ENCODE measurements at places on chromosomes 12 and 14.

GRCh38 chr12:25833657-25834056 lies 124.8 kb upstream of the RASSF8 start:
- DNase-seq, result no peak

- no peak for DNase-seq
Observed at GRCh38 chr14:99177886-99178835, 93.8 kb downstream of the BCL11B start.

GRCh38 chr12:2035431-2036055 lies 17.2 kb upstream of the CACNA1C start:
- DNase-seq, result no peak

GRCh38 chr12:105423921-105424320 lies 93.4 kb downstream of the C12orf75 start:
- no peak for DNase-seq

GRCh38 chr12:31492599-31493196 lies 98.2 kb downstream of the DENND5B start:
- no peak for DNase-seq

DNA sequence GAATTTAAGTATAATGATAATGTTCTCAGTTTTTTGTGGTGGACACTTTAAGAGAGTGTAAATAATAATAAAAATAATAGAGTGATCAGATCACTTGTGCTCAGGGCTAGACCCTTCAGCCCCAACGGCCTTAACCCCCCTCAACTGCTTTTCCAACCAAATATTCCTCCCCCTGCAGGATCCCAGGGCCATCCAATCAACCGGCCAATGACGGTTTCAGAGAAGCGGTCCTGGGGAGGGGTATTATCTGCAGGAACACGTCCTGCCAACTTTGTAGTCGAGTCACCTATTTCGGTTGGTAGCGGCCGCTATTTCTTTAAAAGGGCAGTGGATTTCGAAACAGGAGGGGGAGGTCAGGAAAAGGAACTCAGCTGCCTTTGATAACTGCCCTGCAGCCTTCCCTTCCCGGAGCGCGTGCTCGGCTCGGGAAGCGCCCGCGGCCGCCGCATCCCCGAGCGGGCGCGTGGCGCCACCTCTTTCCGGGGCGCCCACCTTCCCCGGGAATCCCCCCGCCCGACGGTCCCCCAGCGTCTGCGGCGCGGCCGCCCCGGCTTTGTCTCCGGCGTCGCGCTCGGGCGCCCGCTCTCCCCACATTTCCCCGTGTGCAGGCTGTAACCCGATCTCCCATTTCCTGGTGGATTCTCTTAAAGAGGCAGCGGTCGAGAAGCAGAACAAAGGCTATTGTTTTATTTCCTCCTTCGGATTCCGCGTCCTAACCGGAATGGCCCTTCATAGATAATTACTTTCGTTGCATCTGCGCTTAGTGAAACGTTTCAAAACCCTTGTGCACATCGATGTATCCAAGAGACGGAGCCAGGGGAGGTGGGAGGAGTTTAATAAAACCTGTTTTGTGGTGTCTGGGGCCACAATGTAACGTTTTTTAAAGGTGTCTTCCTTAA lies 711 bp upstream of the ETV6 start:
- peak; percentile 71 for DNase-seq

DNA sequence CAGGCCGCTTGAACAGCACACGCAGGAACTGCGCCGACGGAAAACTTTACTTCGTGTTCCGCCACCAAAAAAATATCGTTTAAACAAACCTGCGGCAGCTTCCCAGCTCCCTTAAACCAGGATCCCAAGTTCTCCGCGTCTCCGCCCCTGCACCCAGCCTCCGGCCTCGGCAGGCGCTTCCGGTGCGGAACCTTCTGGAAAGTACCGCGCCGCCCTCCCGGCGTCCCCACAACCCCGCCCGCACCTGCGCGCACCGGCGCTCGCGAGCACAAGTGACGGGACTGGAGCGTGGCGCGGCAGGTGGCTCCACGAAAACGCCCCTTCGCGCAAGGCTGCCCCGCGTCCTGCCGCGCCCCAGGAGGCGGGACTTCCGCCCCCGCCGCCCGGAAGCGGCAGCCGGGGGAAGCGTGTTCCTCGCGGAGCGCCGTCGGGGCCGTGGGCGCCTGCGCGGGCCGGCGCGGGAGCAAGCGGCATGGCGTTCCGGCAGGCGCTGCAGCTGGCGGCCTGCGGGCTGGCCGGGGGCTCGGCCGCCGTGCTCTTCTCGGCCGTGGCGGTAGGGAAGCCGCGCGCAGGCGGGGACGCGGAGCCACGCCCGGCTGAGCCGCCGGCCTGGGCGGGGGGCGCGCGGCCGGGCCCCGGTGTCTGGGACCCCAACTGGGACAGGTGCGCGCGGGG lies at the start of gene PGAM5:
Gene PGAM5 (plus strand): TSS at position 438 of the 675 bp plus-strand sequence. CDS start 35 bp downstream, at position 473.
- peak; percentile 81 for DNase-seq

DNA sequence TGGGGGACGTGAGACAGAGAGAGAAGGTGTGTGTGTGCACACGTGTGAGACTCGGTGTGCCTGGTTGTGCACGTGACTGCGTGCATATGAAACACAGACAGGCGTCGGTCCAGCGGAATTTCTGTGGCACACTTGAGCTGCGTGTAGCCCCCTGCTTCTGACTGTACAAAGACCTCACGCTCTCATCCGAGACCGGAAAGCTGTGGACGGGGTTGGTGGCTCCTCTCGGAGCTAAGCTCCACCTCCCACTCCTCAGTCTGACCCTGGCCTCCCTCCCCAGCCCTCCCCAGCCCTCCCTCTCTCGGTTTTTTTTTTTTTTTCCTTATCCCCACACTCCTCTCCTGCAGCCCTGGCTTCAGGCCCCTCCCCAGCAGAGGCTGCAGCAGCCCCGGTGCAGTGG lies 8.3 kb upstream of the C14orf180 start:
- DNase-seq, result no peak

GRCh38 chr14:54549862-54550261 lies 17.1 kb upstream of the SAMD4A start:
- no peak for DNase-seq

- DNase-seq, result no peak
Observed at GRCh38 chr14:62629176-62629725, 416.0 kb downstream of the KCNH5 start.

DNA sequence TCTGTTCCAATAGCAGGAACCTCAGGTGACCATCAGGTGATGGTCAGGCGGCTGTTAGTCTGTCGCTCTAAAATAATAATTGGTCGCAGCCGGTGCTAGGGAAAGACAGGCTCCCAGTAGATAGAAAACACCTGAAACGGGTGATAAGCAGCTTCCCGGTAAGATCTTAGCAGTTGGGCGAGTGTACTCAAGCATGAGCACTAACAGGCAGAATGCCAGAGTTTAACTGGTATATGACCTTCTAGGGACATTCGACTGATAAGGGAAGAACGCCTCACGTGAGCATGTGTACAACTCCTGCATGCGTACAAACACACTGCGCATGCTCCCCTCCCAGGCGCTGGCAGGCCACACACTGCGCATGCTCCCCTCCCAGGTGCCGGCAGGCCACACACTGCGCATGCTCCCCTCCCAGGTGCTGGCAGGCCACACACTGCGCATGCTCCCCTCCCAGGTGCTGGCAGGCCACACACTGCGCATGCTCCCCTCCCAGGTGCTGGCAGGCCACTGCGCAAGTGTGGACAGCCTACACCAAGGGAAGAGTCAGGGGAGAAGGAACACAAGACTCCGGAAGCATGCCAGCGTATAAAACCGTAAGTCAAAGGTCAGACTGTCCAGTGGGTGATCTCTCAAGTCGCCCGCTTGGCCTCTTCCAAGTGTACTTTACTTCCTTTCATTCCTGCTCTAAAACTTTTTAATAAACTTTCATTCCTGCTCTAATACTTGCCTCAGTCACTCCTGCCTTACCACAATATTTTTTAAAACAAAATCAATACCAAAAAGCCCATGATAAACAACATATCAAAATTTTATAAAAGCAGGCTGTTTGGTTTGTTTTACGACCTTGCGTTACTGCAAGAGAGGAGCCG lies 24.5 kb downstream of the GPRC5D start:
- DNase-seq, result no peak

DNA sequence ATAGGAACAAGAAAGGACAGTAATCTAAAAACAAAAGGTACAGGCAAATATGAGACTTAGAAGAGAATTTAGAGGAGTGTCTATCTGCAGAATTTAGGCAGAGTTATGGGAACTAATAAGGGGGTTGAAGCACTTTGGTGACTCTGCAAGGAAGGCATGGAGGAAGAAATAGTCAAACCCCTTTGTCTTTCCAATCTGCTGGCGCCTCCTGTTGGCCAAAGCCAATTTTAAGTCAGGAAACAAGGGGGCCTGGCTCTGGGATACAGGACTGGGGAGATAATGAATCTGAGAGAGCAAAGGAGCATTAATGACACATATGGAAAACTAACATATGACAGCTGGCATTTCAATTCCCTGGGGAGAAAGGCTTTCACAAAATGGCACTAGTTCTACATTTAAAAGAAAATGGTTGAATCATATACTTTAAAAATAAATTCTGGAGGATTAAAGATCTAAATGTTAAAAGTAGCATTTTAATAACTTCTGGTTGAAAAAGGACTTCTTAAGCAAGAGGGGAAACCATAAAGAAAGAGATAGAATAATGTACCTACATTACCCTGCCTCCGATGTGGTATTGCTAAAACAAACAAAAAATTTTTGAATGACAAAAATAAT lies 48.5 kb upstream of the CSRP2 start:
- DNase-seq, result peak; percentile 39

- no peak for DNase-seq
Observed at GRCh38 chr12:107351713-107352112, 258.4 kb upstream of the CRY1 start.
